AG10803 (cell line): ENCODE measurements at places on chromosomes 2 and 18.

- DNase-seq, result peak; percentile 58
Observed at GRCh38 chr2:167181134-167181533, 292.9 kb downstream of the XIRP2 start.

- no peak for DNase-seq
Observed at GRCh38 chr2:230900336-230900995, 24.6 kb downstream of the GPR55 start.

DNA sequence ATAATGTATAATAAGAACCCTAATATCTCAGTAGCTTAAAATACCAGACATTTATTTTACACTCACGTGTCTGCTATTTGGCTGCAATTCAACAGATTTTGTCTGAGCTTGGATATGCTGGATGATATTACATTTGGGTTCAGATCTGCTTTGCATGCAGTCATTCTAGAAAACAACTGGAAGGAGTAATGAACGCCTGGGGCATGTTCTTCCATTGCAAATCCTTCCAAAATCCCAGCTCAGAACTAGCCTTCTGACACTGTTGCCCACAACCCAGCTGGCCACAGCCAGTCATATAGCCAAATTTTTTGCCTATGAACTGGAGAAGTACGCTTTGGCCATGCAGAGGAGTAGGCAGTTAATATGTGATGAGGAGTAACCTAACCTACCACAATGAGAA, 597.8 kb upstream of the VRK2 start:
- no peak for DNase-seq

GRCh38 chr18:79169958-79170555, 100.9 kb downstream of the ATP9B start:
- peak; percentile 37 for DNase-seq

GRCh38 chr18:58135183-58135641, 91.2 kb downstream of the NEDD4L start:
- DNase-seq, result peak; percentile 96

GRCh38 chr2:54435325-54436226, 20.6 kb upstream of the SPTBN1 start:
- DNase-seq, result no peak

GRCh38 chr2:185578322-185578721, 160.3 kb upstream of the FSIP2 start:
- no peak for DNase-seq

GRCh38 chr2:58228299-58228698, 12.8 kb downstream of the FANCL start:
- DNase-seq, result no peak

DNA sequence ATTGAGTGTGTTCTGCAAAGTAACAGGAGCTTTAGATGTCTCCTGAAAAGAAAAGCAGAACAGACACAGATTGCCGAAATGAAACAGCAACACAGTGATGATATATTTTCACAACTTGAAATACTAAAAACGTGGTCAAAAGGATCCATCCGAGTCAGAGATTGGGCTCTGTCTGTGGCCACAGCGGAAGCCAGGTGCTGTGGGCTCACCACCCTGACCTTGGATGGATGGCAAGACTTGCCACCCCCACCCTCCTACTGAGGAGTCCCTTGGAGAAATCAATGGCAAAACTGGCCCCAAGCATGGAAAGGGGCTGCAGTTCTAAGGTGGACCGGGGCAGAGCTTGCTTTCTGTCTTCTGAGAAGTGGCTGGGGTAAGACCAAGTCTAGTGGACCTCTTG, 31.4 kb upstream of the ACKR3 start:
- DNase-seq, result no peak

DNA sequence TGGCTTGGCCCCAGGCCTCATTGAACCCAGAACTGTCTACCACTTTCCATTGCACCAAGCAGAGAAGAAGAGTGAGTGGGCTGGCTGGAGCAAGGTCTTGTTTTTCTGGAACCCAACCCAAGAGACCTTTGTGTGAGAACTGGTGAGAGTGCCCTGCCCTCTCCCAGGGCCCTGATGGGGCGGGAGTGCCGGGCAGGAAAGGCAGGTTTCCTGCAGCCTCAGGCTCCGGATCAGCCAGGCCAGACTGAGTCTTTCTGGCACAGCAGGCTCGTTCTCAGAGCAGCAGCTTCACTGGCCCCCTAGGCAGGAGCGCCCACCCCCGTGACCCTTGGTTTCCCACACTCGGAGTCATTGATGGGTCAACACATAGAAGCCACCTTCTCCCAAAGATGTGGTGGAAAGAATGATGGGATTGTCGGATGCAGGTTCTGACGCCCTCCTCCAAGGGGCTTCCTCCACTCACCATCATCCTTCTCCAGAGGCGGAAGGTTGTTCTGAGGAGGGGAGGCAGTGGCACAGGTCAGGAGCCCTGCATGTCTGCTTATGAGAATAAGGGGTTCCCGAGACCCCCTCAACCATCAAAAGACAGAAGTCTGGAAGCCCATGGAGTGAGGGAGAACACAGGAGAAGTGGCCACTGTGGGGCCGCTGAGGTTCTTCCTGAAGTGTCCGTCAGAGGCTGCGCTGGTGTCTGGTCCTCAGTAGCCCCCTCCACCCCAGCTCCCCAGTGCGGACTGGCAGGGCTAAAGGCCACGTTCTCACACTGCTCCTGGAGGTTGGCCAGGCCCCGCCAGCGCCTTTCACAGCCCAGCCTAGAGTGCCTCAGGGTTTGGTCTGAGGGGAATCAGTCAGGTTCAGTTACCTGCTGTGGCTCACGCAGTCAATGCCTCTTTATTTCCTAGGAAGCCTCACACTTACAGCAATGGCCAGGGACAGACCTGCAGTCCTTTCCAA, 62.8 kb upstream of the LAPTM4A start:
- DNase-seq, result no peak

DNA sequence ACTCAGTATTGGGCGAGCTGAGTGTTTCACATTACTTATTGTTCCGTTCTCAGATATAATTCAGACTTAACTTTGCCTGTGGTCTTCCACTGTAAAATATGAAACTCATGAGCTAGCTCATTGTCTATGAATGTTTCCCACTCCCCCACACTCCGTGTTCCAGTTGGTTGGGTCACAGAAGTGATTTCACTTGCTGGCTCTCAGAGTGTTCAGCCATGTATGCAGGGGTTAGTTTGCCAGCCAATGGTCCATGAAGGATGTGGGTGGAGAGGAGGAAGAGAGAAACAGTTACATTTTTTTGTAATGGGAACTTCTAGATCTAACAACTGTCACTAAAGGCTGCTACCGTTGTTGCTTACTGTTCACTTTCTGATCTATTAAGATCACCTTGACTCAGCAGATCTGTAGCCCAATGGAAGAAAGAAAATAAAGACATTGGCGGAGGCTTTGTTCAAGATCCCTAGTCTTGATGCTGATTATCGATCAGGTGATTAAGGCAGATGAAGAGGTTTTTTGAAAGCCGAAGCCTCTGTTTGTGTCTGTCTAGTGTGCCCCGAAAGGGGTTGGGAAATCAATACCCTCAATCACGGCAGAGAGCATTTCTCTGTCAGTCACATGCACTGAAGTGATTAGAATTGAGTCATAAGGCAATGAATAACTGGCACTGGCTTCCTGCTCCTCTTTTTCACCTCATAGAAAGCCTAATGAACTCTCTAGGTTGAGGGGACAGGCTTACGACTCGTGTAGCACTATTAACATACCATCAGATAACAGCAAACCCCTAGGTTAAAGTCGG, 279.7 kb upstream of the FIGN start:
- peak; percentile 5 for DNase-seq

DNA sequence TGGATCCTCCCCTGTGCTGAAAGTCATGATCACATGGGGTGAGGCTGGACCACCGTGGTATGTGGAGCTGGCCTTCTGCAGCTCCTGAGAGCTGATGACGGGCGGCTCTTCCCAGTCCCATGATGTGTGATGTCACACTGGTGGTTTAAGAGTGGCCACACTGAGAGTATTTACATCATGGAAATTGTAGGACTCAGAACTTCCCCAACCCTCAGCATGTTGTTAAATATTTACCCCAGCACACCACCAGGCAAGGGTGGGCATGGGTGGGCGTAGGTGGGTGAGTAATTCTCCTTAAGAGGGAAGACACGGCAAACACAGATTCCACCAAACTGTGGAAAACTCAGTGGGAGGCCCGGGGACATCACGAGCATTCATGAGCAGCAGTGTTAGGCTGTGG, 106.8 kb downstream of the ALPK2 start:
- DNase-seq, result no peak

DNA sequence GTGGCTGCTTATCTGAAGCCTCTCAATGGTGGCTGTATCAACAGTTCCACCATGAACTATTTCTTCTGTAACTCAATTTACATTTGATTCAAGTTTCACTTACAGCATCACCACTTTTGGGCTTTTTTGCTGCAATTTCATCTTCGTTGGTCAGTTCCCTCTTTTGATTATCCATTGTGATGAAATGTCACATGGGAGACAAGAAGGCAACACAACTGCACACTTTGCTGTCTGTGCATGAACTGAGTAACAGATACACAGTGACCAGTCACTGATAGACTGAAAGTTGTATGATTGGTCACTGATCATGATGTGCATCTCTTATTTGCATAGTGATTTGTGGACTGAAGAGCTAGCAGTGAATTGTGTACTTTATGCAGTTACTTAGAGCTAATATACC, 130.7 kb upstream of the RNF152 start:
- no peak for DNase-seq

- DNase-seq, result no peak
Observed at GRCh38 chr2:160223560-160223959, 23.5 kb upstream of the ITGB6 start.

GRCh38 chr2:113070606-113070975, 2.8 kb downstream of the IL1F10 start:
- no peak for DNase-seq

- no peak for DNase-seq
Observed at GRCh38 chr2:134706587-134707329, 12.0 kb downstream of the TMEM163 start.
